AG04450 (cell line): ENCODE measurements at places on chromosomes 2 and 18.

DNA sequence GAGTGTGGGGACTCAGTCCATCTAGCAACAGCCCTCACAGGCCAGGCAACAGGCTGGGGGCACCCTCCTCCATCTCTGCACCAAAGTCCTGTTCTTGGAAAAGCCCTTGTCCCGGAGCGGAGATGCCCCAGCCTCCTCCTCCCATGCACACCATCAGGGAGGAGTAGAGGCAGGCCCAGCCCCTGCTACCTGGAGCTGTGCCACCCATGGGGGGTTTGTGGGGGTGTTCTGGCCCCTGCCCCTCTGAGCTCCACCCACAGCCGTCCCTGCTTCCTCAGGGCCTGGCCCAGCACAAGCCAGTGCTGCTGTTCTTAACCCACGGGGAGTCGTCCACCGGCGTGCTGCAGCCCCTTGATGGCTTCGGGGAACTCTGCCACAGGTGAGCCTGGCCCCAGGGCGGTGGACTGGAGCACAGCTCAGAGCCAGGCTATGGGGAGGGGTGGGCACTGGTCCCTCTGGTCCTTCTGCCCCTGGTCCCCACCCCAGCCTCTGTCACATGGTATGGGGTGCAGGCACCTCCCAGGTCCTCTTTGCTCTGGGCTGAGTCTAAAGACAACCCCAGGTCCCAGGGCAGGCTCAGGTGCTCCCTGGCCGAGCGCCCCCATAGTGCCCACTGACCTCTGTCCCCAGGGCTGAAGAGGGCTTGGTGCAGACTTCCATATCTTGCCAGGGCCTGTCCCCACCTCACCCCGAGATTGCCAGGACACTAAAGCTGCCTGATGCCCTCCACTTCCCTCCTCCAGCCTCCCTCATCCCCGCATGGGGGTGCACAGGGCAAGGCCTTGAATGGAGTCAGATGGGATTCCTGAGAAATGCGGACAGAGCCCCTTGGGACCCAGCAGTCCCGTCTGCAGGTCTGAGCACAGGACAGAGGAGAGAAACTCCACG lies 2.7 kb downstream of the AGXT start:
- DNase-seq, result no peak

- DNase-seq, result no peak
Measured at GRCh38 chr2:88211003-88211808, 41.1 kb downstream of the THNSL2 start.

DNA sequence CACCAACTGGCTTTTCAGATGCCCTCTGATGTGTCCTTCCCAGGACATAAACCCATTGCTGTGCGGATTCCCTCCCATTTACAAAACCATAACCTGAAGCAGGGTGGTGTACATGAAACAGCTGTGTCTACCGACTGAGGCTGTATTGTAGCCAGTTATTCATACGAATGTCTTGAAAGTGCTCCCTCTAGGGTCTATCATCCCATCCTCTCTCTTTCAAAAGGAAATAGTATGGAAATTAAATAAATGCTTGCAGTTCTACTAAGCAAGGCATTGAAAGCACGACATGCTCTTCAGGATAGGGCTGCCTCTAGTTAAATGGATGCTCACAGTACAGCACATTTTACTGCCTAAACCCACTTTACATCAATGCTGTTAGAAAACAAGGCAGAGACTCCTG lies 112.2 kb upstream of the PXDN start:
- no peak for DNase-seq

DNA sequence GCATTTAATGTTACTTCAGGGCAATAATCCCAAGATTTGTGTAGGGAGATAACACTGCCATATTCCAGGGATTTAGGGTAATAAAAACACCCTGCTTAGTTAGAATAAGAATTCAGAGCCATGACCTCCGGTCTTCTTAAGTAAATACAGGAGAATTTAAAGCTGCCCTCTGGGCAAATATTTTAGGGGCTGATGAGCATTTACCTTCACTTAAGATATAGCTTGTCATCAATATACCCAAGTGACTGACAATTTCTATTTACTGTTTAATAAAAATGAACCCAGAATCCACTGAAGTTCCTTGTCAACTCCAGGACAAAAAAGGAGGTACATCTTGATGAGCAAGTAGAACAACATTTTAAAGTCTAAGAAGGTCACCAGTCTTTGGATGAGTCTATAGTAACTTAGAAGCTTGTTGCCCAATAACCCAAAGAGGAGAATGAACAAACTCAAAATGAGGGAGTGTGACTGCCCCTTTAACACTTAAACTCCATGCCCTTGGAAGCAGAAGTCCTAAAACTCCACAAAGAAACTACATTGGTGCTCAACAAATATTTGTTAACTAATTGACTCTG lies 24.3 kb upstream of the IKZF2 start:
- no peak for DNase-seq

GRCh38 chr18:78794071-78794430 lies 185.6 kb upstream of the SALL3 start:
- DNase-seq, result no peak

DNA sequence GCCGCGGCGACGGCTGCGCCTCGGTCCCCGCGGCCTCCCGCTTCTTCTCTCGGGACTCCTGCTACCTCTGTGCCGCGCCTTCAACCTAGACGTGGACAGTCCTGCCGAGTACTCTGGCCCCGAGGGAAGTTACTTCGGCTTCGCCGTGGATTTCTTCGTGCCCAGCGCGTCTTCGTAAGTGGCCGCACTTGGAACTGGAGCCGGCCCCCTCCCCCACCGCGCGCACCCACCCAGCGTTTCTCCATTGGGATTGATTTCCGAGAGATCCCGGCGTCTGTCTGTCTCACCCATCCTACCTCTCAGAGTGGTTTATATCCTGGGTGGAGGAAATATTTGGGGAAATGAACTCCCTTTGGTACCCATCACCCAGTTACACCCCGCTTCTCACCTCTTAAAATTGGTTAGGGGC lies 498 bp downstream of the ITGAV start:
- no peak for DNase-seq

DNA sequence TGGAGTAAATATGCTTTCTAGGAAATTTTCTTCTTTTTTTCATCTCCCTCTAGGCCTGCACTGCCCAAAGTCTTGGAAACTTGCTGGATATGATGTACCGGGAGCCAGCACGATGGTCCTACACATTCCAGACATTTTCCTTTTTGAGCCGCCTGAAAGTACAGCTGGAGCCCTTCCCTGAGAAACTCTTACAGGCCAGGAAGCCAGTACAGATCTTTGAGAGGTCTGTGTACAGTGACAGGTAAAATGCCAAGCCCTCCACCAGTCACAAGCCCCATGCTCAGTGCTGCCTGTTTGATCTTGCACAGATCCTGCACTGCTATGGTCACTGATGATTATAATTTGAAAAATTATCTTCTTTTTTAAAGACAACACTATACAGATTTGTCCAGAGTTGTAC lies 20.0 kb downstream of the DGUOK start:
- no peak for DNase-seq

GRCh38 chr2:72415781-72416475 lies 268.3 kb upstream of the CYP26B1 start:
- no peak for DNase-seq

DNA sequence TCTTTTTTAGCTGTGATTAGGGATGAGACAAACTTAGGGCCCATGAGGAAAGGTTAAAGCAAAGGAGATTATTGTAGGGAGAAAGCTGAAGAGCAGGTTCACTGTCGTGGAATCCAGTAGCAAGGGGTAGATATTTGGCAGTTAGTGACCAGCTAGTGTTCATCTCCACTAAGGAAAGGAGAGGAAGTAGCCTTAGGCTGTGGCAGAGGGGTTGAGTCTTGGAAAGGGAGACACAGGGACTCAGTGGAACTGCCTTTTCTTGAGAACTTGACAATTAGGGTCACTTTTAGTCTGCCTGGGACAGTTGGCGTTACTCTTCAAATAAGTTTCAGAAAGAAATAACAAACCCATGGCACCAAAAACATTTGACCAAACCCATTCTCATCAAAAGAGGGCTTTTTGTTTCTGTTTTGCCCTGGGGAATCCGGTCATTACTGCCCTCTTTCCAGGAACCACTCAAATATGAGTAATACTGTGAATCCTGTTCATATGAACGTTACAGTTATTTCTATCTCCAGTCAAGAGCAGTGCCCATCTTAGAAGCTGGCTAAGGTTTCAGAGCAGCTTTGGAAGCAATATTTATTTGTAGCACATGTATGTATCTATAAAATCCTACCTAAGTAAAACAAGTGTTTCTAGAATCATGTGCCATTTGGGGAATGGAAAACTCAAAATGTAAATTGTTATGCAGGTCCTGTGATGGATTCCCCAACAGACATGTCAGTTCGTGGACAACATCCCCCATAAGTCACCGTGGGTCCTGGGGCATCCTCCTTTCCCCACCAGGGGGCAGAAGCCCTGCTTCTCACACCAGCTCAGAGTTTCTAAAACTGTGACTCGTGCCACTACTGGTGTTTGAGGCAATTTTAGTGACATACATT lies 77.3 kb upstream of the PHLPP1 start:
- DNase-seq, result no peak

- no peak for DNase-seq
Measured at GRCh38 chr2:60118061-60118460, 435.4 kb downstream of the BCL11A start.

GRCh38 chr2:225994748-225995405 lies 595.4 kb downstream of the NYAP2 start:
- no peak for DNase-seq

DNA sequence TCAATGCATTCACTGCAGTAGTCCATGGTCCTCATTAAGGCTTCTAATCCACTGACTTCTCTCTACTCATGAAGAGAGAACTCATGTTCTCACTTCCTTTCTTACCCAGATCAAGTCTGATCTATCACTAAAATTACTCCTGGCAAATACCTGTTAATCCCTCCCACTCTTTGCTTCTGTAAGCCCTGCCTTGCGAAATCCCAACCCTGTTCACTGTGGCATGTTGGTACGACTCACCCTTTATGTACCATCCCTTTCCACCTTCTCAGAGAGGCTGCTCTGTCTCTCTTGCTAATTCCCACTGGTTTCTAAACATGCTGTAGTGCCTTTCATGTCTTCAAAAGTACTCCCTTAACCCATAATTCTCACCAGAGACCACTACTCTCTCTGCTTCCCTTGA lies 272.2 kb upstream of the ACVR2A start:
- no peak for DNase-seq

GRCh38 chr2:31058096-31059035 lies 79.9 kb downstream of the GALNT14 start:
- DNase-seq, result no peak

- DNase-seq, result no peak
Measured at GRCh38 chr2:100983684-100984310, 18.3 kb upstream of the RPL31 start.

DNA sequence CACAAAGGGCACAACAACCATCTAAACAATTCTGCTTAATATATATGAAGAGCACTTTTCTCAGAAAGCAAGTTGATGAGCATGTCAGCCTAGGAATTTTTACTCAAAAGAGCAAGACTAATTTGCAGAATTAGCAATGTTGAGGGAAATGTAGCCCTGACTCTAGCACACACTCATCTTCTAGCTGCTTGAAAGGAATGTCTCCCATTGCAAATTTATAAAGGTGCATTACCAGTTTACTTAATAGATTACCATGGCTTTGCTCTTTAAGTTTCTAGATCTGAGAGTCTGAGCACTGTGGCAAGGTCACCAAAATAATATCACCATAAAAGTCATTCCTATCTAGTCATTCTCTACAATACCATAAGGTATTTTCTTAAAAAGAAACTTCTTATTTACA lies 40.8 kb downstream of the USP40 start:
- no peak for DNase-seq

DNA sequence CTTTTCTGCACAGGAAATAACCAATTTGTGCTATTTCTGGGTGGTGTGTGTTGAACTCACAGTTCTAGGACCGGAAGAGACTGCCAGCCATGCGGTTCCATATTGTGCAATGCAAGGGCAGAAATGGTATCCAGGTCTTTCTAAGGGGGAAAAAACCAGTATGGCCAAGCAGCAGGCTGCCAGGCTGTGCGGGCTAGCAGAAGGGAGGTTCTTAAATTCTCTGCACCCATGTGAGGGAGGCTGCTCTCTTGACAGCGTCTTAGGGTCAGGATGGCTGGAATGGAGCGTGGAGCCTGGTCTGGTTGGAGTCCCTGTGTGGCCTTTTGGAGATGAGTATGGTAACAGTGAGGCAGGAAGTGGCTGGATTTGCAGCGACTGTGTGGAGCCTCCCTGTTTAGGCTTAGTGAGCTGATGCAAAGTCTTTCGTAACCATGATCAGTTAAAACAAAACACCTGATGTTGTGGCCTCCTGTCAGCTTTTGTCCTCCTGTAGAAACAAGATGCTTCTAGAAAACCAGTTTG lies 52.6 kb downstream of the NCK2 start:
- DNase-seq, result no peak

- DNase-seq, result no peak
Measured at GRCh38 chr2:8999797-9000196, 3.7 kb downstream of the MBOAT2 start.

DNA sequence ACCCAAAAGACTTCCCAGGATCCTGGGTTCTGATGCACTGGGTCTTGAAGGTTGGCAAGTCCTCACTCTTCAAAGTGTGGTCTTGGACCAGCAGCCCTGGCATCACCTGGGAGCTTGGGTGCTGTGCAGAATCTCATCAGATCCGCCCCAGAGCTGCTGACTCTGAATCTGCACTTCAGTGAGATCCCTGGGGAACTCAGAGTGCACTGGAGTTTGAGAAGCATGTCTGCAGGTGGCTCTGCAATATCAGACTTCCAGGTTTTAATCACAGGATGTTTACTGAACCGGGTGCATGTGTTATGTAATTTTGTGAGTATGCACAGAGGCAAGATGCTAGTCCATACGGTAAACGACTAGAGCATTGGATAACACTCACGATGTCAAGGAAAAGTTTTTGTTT lies 58.0 kb upstream of the BOD1L2 start:
- no peak for DNase-seq

- peak; percentile 36 for DNase-seq
Measured at GRCh38 chr2:73999881-74000597, 15.3 kb downstream of the TET3 start.

DNA sequence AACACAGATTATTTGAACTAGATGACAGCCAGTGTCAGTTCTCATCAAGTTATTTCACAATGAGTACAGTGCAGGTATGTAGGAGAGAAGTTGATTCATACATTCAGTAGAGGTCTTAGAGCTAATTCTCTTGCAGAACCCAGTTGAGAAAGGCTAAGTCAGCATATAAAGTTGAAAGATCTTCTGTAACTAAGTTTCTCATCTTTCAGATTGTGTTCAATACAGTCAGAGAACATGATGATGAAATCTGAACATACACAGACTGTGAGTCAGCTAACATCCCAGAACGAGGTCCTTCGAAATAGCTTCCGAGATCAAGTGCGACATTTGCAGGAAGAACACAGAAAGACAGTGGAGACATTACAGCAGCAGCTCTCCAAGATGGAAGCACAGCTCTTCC lies 41.9 kb upstream of the LIMS1 start:
- peak; percentile 70 for DNase-seq

GRCh38 chr2:194735837-194736542 lies 921.0 kb upstream of the SLC39A10 start:
- no peak for DNase-seq

DNA sequence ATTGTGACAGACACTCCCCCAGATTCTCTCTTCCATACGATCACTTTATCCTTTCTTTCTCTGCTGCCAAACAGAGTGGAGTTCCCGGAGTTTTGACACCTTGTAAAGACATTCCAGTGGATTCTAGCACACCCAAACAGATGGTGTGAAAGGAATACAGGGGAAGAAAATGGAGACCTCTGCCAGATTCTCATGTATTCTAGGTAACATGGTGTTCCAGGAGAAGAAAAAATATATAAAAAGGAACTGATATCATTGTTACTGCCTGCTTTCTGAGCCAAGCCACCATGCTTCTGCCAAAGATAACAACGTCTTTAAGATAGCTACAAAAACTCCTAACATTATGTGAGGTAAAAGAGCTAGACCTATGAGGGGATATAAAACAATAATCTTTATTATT lies 136.5 kb downstream of the TXNL1 start:
- DNase-seq, result no peak

- no peak for DNase-seq
Measured at GRCh38 chr2:179882851-179883806, 21.7 kb upstream of the ZNF385B start.
